HEK293T (cell line): ENCODE measurements at places on chromosomes 12 and 14.

DNA sequence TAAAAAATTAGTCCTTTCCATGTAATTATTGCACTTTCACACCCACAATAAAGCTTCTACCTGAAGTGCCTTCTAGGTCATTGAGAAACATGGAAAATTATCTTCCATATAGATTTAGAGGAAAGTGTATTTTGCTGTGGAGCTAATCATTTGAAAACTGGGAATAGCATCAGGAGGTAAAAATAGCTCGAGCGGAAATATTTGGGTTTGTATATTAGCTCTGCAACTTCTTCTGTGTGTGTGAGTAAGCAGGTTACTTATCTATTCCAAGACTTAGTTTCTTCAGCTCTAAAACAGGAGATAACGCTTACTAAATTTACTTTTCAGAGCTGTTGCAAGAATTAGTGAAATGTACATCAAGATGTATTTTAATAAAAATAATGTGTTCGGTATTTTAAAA lies 95.0 kb upstream of the MON2 start:
- DNase-seq = no peak

GRCh38 chr14:104871656-104872468 lies 6.8 kb downstream of the CEP170B start:
- DNase-seq = no peak

DNA sequence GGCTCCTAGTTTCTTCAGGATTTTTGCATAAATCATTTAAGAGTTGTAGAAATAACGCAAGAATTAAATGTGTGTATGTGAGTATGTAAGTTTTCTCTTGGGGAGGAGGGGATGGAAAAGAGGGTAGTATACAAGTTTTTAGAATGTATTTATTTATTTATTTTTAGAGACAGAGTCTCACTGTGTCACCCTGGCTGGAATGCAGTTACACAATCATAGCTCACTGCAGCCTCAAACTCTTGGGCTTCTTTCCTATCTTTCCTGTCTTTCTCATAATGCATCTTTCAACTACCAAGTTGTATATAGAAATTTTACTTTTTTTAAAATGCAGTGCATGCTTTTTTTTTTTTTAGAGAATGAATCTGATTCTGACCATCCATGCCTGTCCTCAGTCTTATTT lies 269.0 kb upstream of the GARIN2 start:
- DNase-seq = no peak

- DNase-seq = no peak
These were observed 10.8 kb downstream of the PTGR2 start for GRCh38 chr14:73862480-73862879.

GRCh38 chr12:93441081-93441616 lies 598 bp downstream of the UBE2N start:
- DNase-seq = peak; percentile 18

DNA sequence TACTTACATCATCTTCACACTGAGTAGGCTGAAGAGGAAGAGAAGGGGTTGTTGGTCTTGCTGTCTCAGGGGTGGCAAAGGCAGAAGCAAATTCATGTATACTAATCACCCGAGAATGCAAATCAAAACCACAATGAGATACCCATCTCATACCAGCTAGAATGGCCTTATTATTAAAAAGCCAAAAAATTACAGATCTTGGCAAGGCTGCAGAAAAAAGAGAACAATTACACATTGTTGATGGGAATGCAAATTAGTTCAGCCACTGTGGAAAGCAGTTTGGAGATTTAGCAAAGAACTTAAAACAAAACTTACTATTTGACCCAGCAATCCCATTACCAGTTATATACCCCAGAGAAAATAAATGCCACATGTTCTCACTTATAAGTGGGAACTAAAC lies 154.9 kb downstream of the SEC23A start:
- DNase-seq = no peak

DNA sequence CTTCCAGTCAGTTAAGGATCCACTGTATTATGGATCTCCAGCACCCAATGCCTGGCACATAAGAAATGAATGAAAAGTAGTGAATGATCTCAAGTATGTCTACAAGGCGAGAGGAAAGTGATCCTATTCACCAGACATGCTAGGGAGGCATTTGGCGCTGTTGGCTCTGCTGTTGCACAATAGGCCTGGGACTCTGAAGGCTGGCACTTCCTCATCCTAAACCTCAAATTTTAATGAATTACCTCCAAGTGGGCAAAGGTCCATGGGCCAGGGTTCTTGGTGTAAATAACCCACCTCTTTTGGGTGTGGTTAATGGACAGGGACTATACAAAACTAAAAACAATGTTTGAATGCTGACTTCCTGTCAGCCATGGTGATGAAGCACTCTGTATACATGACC lies 173.4 kb upstream of the PZP start:
- no peak for DNase-seq

DNA sequence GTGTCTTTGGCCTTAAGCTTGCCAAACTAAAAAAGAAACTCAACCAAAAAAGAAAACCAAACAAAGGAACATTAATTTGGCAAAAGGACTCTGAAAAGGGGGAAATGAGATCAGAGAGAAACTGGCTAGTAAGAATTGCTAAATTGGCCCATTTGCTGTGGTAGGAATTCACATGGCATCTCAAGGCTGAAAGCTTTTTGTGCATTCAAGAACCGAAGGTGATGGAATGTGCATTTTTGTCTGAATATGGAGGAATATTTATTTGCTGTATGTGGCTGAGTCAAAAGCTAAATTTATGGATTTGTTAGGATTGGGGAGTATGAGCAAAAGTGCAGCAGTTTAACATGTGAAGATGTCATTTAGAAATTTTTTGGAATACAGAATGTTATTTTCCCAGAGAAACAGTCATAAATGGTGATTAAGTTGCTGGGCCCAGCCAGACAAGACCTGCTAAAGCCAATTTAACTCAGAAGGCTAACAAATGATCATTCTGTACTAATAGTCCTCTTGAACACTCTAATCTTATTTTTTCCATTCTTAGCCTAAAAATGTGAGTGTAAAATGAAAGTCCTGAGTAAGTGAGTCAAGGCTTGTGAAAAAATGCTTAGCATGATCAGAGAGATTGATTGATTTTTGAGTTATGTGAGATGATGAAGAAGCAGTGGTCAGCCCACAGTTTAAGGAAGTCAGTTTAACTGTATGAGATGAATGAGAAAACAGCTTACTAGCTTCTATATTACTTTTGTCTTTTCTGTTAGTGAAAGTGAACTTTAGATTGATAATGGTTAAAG lies 94.1 kb downstream of the ANO6 start:
- DNase-seq = no peak

- no peak for DNase-seq
These were observed 60.8 kb downstream of the ANO2 start for GRCh38 chr12:5884285-5884684.

- DNase-seq = no peak
These were observed 79.0 kb downstream of the SCN8A start for GRCh38 chr12:51669996-51670395.

DNA sequence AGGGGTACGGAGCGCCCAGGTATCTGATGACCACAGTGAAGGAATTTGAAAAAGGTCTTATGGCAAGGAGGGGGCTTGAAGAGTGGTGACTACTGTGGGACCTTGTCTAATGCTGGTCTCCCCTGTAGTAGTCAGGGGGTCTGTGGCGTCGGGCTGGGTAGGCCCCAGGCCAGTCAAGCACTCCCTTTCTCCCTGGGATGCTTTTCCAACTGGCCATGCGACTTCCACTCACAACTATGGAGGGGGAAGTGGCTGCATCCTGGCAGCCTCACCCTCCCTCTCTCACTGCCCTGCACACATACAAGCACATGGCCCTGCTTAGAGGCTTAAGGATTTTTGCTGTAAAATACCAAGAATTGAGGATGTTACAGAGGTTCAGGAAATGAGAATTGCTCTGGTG lies 4.1 kb downstream of the TSPAN11 start:
- no peak for DNase-seq

DNA sequence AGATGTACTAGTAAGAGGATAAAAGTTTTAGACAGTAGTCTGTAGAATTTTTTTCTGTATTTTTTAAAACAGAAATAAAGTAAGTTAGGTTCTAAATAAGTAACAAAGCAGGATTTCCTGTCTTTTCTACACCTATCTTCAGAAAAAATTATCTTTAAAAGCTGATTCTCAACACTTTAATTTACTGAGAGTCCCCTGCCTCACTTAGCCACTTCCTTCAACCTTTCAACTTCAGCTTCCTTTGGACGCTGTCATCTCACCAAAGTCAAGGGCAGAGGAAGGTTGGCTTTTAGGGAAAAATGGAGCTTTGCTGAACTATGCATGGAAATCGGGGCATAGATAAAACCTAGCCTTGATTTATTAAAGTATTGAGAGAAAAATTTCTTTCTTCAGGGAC lies 44.9 kb upstream of the CERS5 start:
- DNase-seq = no peak
